ENCODE measurements at places on chromosomes 2 and 18.

DNA sequence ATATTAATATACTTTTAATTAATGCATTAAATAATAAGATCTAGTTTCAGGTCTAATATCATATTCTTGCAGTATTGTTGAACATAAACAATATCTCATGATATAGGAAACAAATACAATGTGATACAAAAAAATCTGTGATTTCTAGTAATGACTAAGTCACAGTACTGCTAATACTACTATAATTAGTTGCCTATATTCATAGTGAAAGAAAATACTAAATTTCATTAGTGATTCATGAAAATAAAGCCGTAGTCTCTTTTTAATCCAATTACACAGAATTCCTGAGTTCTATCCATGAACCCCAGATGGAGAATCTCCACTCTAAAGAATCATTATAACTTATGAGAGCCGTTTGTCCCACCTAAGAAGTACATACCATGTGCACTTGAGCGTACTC lies 266.3 kb upstream of the ACVR2A start:
- DNase-seq = no peak

DNA sequence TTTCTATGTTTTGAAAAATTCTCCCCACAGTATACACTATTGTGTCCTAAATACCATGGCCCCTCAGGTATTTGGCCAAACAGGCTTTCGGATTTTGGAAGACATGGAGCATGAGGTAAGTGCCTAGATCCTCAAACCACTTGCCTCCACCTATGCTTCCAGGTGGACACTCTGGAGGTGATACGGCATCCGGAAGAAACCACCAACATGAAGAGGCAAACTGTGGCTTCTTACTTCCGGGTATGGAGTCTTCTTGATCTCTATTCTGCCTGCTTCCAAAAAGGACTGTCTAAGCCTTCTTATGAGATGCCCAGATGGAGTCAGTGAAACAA lies 252.0 kb upstream of the SP5 start:
- no peak for DNase-seq

DNA sequence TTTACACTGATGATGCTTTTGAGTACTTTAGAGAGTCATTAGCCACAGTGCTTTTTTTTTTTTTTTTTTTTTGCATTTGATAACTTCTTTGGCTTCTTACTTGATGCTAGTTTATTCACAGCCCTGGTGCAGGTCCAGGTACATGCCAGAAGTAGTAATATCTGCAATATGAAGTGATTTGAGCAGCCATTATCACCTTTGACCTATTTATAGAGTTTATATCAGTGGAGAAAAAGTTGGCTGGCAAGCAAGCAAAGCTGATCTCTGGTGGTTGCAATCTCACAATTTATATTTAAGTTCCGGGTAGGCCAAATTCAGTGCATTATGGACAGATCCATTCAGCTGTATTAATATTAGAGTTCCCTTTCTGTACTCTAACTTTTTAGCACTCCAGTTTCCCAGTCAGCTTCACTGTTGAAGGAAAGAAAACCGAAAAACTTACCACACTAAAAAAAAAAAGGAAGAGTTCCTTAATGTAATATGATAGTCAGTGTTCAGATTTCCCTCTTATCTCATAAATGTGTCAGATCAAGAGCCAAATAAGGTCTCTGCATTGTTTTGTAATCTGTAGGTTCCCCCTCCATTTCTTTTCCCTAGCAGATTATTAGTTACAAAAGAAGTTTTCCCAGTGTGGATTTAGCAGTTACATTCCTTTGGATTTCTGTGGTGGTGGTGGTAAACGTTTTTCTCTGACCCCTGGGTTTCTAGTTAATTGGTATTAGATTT lies 78.6 kb downstream of the HAUS1 start:
- DNase-seq = no peak

- no peak for DNase-seq
Measured at GRCh38 chr2:72023678-72024390, 123.8 kb downstream of the CYP26B1 start.

- DNase-seq = no peak
Measured at GRCh38 chr2:124120246-124120645, 95.2 kb downstream of the CNTNAP5 start.

DNA sequence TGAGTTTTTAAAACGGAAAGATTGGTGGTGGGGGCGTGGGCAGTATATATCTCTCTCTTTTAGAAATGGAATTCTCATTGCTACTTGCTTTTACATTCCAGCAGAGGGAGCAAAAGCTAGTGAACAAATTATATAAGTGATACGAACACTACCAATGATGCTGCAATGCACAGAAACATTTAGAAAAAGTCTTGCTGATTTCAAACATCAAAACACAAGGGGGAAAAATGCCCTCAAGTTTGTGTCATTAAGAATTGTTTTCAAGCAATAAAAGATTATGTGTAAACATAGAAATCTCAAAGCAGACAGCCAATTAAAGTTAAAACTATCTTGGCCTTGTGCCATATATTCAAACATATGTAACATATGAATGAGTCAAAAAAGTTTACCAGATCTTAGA lies 296.3 kb upstream of the KCNJ3 start:
- peak; percentile 32 for DNase-seq

DNA sequence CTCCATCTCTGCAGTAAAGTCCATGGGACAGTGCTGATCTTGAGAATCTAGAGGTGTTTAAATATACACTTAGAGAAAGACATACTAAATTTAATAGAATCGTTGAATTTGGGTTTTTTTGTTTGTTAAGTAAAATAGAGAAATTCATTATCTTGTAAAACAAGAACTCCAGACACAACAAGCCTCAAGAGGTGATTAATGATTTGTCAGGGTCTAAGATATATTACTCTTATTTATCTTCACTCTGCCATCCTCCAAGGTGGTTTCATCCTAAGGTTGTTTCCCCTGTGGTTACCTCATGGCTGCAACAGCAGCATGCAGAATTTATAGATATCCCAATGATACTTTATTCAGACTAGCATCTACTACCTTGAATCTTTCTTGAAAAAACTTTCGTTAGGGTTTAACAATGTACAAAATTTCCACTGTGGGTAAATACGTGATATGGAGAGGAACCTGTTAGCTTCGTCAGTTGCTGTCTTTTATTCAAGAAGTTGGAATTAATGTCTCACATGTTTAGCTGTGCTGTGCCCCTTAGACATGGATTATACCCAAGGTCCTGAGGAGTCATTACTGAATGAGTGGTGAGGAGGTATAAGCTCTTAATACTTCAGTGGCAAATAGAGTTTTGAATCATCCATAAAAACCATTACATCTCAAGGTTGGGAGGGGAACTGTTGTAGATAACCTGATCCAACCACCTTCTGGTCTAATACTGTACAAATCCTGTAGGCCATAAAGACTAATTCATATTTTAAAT lies 128.0 kb downstream of the GPD2 start:
- no peak for DNase-seq

DNA sequence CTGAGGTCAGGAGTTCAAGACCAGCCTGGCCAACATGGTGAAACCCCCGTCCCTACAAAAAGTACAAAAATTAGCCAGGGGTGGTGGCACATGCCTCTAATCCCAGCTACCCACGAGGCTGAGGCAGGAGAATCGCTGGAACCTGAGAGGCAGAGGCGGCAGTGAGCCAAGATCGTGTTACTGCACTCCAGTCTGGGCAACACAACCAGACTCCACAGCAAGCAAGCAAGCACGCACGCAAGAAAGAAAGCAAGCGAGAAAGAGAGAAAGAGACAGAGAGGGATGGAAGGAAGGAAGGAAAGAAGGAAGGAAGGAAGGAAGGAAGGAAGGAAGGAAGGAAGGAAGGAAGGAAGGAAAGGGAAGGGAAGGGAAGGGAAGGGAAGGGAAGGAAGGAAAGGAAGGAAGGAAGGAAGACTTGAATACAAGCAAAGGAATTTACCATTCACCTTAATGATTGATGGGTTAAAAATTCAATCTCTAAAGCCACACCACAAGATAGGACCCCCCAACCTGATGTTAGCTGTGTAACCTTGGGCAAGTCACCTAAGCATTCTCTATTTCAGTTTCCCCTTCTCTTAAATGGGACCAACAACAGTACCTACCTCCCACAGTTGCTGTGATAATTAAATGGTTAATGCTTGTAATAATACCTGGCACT lies 181.7 kb downstream of the ATAD2B start:
- no peak for DNase-seq

DNA sequence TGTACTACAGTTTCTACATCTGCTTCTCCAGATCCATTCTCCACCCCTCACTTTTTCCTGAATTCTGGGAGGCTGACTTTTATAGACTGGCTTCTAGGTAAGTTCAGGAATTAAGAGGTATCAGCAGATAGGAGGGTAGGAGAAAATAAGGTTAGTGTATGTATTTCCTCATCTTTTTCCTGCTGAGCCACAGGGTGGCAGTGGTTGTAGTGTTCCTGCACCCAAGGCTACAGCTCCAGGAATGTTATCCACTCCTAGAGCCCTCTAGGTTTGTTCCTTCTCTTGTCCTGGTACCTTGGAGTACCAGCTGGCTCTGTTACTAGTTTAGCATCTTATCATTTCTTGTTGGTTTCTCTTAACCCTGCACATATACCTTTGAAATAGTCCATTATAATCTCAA lies 40.7 kb upstream of the C2orf66 start:
- peak; percentile 50 for DNase-seq

- no peak for DNase-seq
Measured at GRCh38 chr2:71897137-71897480, 250.6 kb downstream of the CYP26B1 start.

GRCh38 chr18:28365411-28365831 lies 188.5 kb upstream of the CDH2 start:
- peak; percentile 44 for DNase-seq

- DNase-seq = no peak
Measured at GRCh38 chr2:40369267-40370006, 82.5 kb downstream of the SLC8A1 start.

DNA sequence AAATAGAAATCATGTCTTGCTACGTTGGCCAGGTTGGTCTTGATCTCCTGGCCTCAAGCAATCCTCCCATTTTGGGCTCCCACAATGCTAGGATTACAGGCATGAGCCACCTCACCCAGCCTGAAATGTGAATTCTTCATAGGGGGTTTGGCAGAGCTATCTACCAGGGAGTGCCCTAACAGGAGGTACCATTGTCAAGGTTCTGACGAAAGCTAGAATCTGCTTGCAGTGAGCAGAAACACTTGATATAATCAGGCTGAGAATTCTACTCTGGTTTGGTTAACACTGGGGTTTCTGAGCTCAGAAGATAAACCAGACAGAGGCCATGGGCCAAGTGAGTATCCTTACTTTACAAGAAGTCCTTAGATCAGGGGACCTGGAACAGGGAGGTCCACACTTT lies 7.2 kb upstream of the LAMA3 start:
- DNase-seq = no peak

GRCh38 chr2:152920846-152921245 lies 202.4 kb downstream of the ARL6IP6 start:
- DNase-seq = no peak

- DNase-seq = no peak
Measured at GRCh38 chr2:10397297-10397875, 50.7 kb downstream of the ODC1 start.

DNA sequence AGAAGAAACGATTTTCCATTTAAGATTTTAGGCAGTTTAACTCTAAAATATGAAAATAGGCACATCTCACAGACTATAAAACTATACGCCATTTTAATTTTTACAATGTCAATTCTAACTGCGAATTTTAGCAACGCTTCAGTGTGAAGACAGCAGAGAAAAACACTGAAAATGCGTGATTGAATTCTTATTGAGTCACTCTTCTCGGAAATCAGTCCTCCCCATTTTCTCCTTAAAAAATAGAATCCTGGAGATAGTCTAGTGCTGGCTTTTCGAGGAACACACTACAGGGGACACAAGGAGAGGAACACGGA lies 373 bp upstream of the TAF4B start:
- no peak for DNase-seq

- DNase-seq = no peak
Measured at GRCh38 chr2:142819411-142819810, 58.1 kb upstream of the KYNU start.

- no peak for DNase-seq
Measured at GRCh38 chr18:2976218-2977132, 36.5 kb downstream of the LPIN2 start.

- DNase-seq = no peak
Measured at GRCh38 chr2:209970271-209970670, 32.2 kb upstream of the RPE start.

DNA sequence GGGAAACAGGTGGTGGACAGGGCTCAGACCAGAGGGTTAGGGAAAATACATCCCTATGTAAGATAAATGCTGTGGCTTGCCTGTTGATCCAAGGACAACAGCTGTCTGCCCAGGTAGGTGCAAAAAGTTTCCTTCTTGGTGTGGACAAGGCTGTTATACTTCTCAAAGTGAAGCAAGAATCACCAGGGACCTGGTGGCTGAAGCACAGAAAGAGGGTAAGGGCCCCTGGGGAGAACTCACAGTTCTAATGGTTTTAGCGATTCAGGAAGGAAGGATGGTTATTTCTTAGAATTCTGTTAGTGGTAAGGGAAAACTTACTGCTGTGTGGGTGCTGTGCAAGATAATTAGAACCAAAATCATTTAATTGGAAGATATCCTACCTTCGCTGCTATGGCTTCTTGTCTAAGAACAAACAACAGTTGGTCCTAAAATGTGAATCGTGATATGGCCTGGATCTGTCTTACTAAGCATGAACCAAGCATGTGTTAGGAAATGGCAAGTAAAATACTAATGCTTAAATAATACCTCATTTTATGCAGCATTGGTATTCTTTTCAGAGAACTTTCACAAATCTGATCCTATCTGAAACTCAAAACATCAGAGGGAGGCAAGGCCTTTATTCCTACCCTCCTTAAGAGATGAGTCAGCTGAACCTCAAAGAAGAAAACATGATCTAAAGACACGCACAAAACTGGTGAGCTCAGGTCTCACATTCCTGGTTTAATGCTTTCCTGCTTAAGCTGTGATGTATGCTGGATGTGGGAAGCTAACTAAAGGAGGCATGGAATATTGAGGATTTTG lies 159.2 kb upstream of the THUMPD2 start:
- DNase-seq = peak; percentile 74

DNA sequence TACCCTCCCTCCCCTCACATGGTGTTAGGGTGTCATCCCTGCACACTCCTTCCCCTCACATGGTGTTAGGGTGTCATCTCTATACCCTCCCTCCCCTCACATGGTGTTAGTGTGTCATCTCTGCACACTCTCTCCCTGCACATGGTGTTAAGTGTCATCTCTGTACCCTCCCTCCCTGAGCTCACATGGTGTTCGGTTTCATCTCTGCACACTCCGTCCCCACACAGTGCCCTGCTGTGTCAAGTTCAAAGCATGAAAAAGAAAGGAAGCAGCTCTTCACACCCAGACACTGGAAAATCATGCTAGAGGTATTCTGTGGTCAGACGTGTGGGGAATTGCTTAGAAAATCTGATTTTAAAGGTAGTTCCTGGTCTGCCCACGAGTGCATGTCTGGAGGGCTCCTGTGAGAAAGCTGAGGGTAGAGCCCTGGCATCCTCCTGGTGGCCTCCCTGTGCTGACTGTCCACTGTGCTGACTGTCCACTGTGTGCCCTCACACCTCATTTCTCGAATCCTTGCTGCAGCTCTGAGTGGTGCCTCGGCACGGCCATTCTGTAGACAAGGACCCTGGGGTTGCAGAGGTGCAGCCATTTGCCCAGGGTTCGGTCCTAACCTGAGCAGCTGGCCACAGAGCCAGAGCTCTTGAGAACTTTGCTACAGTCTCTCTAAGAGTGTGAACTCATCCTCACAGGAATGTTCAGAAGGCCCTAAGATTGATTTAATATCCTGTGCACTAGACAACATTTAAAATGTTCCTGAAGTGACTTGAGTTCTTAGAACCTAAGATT lies 69.1 kb upstream of the NFATC1 start:
- no peak for DNase-seq

Measured in cardiac fibroblast (primary cell).